ENCODE measurements at places on chromosomes 13 and 19.

DNA sequence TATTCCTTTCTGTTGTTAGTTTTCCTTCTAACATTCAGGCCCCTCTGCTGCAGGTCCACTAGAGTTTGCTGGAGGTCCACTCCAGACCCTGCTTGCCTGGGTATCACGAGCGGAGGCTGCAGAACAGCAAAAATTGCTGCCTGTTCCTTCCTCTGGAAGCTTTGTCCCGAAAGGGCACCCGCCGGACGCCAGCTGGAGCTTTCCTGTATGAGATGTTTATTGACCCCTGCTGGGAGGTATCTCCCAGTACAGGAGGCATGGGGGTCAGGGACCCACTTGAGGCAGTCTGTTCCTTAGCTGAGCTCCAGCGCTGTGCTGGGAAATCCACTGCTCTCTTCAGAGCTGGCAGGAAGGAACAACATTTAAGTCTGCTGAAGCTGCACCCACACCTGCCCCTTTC, 259.1 kb downstream of the SLC7A1 start:
- no peak for DNase-seq

- no peak for DNase-seq
These were observed 330.6 kb downstream of the SPRY2 start for GRCh38 chr13:80010286-80010831.

- DNase-seq, result no peak
These were observed 106.6 kb downstream of the RGCC start for GRCh38 chr13:41563984-41564365.

- DNase-seq, result no peak
These were observed 6.5 kb upstream of the ZNF444 start for GRCh38 chr19:56134654-56134921.

DNA sequence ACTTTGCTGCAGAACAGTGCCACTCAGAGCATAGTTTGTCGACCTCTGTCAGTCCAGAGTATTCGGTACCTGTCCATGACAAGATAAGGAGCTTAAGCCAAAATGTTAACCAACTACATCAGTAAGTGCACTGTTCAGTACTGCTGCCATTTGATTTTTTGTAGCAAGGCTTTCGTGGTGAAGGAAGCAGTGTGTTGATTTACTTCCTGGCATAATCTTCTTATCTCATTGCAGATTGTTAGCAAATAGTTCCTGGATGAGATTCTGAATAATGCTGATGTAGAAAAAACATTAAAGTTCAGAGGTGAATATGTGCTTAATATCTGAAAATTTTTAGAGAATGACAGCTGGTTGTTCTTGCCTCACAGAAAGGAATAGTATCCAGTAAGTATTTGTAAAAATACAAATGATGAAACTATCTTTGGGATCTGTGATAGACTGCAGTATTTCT, 85.7 kb downstream of the LRRC63 start:
- no peak for DNase-seq

GRCh38 chr19:18304458-18305310, 18.2 kb downstream of the LSM4 start:
- DNase-seq, result peak; percentile 93

DNA sequence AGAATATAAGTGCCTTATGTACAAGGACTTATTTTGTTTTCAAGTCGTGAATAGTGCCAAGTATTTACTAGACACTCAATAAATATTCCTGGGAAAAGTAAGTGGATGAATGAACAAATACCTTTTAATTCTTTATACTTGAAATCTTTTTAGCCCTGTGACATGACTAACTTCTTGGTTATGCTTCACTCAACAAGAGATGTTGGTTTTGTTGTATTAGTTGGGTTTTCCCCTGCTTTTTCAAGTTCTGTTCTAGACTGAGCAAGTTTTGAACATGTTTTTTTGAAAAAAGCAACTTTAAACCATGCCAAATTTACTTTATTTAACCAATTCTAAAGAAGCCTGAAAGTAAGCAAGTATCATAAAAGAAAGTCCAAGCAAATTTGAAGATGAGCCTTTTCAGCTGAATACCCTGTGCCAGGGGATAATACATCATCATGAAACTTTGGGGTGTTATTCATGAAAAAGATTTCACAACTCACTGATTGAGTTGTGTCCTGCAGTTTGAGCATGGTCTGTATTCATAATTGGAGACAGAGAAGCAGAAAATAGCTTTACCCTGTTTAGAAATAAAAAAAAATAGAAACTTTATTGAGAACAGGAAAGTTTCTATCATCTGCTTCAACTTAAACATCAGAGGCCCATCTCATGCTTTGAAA, 11.1 kb downstream of the LMO7 start:
- DNase-seq, result no peak

DNA sequence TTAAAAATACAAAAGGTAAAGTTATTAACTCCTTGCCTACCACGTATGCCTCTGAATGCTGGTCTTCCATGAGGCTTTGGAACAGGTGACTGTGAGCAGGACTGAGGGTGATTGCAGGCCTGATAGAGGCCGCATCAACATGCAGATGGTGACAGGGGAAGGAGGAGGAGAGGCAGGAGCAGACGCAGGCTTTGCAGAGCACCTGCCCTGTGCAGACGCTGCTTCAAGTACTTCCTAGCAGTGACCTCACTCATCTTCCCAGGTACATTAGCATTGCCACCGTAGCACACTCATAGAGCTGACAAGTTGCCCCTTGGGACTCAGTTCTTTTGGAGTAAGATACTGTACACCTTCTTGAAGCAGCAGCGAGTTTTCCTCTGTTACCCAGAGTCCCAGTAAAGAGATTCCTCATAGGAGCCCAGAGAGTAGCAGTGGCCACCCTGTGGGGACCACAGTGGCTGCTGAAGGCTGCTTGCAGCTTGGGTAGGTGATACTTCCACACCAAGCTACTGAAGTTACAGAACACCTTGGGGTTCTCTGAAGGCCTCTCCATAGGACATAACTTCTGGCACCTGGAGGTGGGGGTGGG, 56.0 kb downstream of the ZNF536 start:
- no peak for DNase-seq
